ENCODE measurements at places on chromosomes 6 and 20.
A peak's percentile ranks its signal among the peaks of the same experiment; 100 is the strongest.

- DNase-seq, result no peak
Observed at GRCh38 chr20:50712771-50713656, 18.4 kb upstream of the PARD6B start.

DNA sequence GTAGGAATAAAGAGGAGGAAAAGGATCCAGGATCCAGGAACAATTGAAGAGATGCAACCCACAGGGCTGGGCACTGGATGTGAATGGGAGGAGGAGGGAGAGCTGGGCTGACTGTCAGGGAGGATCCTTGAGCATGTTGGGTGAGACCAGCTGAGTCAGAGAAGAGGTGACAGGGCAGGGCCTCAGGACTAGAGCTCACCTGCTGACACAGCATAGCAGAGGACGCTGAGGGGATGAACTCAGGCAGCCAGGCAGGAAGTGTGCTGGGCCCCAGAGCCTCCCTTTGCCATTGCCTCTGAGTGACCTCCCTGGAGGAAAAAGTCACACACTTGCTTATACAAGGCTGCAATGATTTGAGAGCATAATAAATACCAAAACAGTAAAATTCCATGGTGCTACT is 72.3 kb downstream of the ZNF133 start:
- no peak for DNase-seq

- no peak for DNase-seq
Observed at GRCh38 chr20:2507875-2508630, 662 bp downstream of the ZNF343 start.

GRCh38 chr6:38588631-38589366 is 50.9 kb downstream of the BTBD9 start:
- DNase-seq, result no peak

GRCh38 chr6:80009531-80009930 is 5.1 kb downstream of the TTK start:
- DNase-seq, result no peak

DNA sequence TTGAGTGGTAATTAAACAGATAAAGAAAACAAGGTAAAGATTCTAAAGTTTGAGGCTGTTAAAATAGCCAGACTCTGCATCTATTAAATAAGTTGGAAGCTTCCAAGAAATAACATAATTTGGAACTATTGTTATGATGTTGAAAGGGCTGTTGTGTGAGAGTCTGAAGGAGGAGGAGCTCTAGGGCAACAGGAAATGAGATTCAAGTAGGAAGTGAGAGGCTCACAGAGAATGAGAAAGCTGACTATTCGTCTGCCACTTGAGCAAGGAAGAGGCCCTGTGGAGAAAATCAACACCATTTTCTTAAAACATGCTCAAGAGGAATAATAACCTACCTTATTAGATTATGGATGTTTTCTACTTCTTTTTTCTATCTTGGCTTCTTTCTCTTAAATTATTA is 185.2 kb downstream of the SLC24A3 start:
- no peak for DNase-seq

DNA sequence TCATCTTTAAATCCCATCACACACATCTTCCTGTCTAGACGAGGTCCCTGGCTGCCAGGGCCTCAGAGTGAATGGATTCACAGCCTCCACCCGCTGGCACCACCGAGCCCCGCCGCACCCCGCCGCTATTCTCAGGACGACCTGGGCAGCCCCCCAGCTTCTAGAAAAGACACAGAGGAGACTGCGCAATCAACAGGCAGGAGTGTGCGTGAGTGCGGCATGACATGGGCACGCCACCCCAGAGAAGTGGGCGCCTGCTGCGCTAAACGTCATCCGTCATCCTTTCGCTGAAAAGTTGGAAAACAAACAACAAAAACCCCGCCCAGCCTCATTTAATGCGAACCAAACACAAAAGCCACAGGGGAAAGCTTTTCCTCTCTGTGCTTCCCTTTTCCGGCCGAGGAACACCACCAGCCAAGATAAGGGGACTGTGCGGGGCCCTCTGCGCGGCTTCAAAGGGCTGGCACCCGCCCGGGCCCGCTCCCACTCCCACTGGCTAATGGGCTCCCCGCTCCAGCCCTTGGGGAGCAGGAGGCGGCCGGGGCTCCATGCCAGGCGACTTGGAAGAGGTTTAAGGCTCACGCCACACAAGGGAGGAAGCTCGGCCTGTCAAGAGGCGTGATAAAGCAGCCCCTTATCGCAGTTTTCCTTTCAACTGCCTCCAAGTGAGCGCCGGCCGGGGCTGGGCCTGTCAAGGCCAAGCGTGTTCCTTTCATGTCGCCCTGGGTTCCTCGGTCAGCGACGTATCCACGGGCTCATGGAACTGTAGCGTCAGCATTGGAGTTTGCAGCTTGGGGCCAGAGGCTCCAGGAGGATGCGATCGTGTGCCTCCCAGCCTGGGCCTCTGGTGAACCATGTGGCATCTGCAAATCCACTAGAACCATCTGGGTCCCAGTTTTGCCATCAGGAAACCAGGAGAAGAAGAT is 50.1 kb downstream of the NFATC2 start:
- no peak for DNase-seq

- no peak for DNase-seq
Observed at GRCh38 chr6:5606546-5606945, 345.2 kb downstream of the FARS2 start.

GRCh38 chr6:27205375-27206278 is 41.9 kb upstream of the PRSS16 start:
- DNase-seq, result no peak

DNA sequence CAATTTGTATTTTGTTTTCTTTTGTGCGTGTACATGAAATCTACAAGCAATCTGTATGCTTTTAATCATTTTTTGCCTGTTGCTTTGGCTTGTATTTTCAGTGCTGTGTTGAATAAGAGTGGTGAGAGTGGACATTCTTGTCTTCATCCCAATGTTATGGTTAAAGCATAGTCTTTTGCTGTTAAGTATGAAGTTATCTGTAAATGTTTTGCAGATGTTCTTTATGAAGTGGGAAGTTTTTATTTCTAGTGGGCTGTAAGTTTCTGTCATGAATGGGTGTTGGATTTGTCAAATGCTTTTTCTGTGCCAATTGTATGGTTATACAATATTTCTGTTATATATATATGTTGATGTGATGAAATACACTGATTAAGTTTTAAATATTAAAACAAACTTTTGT is 24.2 kb downstream of the ZKSCAN3 start:
- no peak for DNase-seq

GRCh38 chr20:55471052-55472006 is 534.0 kb downstream of the CBLN4 start:
- DNase-seq, result no peak

DNA sequence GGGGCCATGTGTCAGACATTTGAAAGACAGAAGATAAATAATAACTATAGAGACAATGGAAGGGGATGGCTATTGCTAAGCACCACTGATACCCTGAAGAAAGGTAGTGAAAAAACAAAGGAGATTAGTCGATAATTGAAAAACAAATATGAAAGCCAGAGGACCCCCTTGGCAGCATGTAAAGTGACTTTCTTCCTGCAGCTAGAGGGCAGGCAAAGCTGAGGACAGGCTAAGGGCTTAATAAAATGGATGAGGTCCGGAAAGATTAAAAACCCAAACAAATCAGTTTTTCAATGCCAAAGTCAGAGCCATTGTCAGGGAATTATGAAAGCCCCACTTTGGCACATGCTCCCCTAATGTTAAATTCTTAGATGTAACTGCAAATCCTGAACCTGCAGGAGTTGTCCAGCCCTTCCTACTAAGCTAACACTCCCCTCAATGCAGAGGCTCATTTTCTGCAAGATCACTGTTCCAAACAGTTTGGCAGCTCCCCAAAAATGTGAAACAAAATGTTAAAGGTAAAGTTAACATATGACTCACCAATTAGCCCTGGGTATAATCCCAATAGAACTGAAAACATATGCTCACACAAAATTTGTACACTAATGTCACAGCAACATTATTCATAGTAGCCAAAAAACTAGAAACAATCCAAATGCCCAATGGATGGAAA is 1177.9 kb downstream of the GRIK2 start:
- DNase-seq, result no peak

DNA sequence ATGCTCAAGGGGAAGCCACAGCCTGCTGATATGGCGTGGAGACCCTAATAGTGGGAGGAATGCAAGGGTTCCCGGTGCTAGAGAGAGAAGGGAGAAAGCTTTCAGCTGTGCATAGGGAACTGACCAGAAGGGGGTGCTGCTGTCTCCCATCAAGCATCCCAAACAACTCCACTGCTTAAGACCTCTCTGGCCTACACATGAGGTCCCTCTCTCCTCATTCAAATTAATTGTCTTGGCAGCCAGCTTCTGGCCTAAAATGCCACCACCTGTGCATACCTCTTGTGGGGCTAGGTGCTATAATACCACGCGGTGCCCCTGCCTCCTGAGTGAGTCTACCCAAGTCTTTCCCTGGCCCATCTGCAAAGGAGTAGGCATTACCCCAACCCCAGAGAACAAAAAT is 14.5 kb downstream of the ADISSP start:
- DNase-seq, result no peak

- no peak for DNase-seq
Observed at GRCh38 chr6:37514837-37515236, 15.1 kb upstream of the CCDC167 start.

DNA sequence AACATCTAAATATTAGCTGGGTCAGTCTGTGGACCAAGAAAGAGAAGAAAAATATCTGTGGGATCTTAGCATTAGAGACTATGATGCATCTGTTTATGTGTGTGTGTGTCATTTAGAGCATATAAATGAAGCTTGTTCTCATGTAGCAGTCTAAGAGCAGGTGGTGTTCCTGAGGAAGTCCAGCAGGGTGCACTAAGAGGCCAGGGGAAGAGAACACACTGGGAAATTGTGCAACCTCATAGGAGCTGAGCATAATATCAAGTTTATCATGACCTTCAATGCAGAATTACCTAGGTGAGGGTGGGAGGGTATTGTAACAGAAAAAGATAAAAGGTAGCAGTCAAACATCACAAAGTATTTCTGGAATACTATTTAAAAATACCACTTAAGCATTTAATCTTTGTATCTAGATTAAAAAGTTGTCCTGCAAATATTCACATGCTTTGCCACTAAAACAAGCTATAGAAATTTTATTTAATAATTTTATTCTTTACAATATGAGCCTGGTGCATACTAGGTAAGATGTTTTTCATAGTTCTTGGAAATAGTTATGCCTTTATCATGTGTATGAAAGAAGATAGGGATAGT is 80.5 kb downstream of the SMPDL3A start:
- DNase-seq, result no peak

- no peak for DNase-seq
Observed at GRCh38 chr6:107732461-107732860, 91.7 kb downstream of the SCML4 start.

- DNase-seq, result no peak
Observed at GRCh38 chr6:34602318-34603111, 46.4 kb upstream of the SPDEF start.

DNA sequence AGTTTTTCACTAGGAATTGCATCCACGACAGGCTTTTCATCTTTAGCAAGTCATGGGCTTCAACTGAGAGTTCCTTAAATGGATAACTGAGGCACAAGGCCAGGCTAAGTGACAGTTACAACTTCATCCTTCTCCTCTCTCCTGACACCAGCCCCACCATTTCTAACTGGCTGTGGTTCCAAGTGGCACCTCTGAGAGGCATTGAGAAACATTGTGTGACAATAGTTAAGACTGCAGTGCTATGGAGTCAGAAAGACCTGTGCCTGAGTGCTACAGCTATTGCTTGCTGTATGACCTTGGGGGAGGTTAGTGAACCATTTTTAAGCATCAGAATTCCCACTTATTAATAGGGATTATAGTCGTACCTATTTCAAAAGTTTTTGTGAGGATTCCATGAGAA is 26.2 kb upstream of the MLIP start:
- DNase-seq, result no peak

DNA sequence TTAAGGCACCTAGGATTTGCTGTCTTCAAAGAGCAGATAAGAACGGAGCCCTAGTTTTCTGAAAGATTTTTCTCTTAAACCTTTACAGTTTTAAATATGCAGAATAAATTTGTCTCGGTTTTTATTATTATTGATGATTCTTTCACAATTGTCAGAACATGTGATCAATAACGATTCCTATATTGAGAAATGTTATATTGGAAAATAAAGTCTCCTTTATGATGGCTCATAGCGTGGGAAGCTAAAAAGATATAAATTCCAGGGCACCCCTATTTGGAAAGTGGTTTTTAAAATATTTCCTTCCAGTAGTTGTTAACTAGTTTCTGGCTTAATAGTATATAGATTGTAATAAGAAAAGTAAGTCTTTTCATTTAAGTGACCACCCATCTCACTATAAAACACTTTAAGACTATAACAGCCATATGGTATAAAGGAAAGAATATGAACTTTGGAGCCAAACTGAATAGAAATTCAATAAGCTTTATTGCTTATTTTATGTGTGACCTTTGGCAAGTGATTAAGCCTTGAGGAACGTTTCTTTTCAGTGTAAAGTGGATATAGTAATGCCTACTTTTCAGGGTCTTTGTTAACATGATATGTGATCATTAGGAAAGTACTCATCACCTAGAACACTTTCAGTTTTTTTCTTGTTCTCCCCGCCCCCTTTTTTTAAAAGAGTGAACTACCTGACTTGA is 369.6 kb downstream of the LAMA2 start:
- DNase-seq, result no peak

DNA sequence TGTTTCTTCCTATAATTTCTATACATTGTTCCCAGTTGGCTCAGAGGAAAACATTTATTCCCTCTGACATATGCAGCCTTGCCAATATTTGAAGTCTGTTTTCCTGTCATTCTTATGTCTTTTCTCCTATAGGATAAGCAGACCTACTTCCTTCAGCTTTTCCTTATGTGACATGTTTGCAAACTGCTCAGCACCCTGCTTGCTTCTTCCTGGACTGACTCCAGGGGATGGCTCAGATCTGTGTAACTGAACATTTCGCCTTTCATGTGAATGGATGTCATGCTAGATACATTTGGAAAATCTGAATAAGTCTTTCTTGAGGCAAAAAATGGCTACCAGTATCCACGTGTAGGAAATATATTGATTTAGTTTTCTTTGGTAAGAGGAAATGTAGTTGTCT is 113.2 kb downstream of the CARMIL1 start:
- DNase-seq, result no peak

- no peak for DNase-seq
Observed at GRCh38 chr20:39480276-39481043, 518.3 kb downstream of the DHX35 start.

GRCh38 chr20:61976644-61977418 is 88.8 kb downstream of the TAF4 start:
- DNase-seq, result no peak

- no peak for DNase-seq
Observed at GRCh38 chr6:44453146-44453545, 65.6 kb downstream of the CDC5L start.

DNA sequence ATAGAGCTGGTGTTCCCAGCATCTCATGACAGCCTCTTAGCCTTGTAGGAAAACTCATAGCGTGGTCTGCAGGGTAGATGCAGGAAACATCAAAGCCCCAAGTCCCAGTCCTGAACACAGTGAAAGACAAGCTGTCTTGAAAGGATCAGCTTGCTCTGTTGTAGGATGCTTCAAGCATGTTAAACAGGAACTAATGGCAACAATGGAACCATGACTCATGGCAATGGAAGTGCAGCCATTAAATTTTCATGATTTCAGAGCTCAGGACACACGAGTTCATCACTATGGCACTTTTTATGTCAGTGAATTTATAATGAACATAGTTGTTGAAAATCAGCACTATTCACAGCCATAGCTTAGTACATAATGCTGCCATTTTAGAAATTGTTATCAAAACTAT is 367.7 kb downstream of the KIF16B start:
- no peak for DNase-seq

- DNase-seq, result no peak
Observed at GRCh38 chr20:40262219-40262618, 426.8 kb downstream of the MAFB start.

- peak; percentile 27 for DNase-seq
Observed at GRCh38 chr20:2524709-2525506, 11.5 kb upstream of the TMC2 start.
